GM13976 (cell line): ENCODE measurements at places on chromosomes 3 and 15.

DNA sequence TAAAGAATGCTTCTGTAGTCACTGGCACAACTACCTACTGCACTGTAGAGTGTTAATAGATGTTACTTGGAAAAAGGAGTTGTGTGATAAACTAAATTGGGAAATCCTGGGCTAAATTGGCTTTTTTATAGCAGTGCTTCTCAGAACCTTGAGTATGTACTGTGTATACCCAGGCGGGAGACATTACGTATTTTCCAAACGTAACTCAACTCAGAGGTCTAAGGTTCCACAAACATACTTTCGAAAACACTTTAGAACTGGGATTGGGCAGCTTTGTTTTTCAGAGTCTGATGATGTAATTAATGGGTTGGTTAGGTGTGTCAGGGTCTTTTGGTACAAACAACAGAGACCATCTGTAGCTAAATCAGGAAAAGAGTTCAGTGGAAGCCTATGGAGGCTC, 53.5 kb upstream of the CHST2 start:
- DNase-seq: no peak

GRCh38 chr3:190424478-190425439, 24.9 kb downstream of the TMEM207 start:
- peak; percentile 36 for DNase-seq

DNA sequence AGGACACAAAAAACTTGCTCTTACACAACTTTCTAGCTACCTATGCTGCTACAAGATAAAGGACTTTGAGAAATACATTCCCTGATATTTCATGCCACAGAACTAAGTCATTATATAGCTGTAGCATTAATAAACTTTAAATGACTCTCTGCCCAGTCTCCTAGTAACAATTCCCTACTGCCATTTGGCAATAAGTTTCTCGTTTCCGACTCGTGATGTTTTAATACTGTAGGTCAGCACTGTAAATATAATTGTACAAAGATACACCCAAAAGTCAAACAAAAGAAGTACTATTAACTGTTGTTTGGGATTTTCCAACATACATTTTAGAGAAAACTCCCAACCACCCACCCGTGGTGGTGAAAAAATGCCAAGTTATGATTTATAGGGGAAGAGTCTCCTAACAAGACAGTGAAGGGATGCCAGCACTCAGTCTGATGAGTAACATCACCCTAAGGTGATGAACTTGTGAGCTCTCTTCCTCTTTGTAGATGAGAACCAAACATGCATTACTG, 132.2 kb downstream of the DUT start:
- DNase-seq: no peak

DNA sequence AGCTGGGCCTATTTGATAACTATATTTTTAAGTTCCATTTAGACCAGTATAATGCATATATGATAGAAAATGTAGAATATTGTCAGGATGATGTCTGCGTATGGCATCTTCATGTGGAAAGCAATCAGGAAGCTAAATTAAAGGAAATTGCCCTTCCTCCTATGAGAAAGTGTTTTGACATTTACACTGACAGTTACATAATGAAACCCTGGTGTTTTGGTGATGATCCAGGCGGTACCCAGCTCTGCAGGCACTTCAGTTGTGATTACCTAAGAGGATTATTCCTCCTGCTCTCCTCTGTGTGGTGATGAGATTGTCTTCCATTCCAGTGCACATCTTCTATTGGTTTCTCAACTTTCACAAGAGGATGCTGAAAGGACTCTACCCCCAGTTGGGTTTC, 126.5 kb upstream of the MITF start:
- DNase-seq: no peak

GRCh38 chr3:179265875-179266274, 15.0 kb upstream of the KCNMB3 start:
- peak; percentile 38 for DNase-seq

DNA sequence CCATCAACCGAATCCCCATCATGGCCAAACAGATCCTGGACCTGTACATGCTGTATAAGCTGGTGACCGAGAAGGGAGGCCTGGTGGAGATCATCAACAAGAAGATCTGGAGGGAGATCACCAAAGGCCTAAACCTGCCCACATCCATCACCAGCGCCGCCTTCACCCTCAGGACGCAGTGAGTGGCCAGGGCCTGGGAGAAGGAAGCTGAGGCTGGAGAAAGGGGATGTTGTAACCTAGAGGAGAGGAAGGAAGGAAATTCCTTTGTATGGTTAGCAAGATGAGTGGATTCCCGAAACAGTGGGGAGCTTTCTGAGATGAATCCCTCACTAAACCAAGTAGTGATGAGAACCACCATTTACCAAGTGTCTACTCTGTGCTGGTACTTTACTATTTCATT, 25.8 kb upstream of the CLK3 start:
- DNase-seq: no peak

DNA sequence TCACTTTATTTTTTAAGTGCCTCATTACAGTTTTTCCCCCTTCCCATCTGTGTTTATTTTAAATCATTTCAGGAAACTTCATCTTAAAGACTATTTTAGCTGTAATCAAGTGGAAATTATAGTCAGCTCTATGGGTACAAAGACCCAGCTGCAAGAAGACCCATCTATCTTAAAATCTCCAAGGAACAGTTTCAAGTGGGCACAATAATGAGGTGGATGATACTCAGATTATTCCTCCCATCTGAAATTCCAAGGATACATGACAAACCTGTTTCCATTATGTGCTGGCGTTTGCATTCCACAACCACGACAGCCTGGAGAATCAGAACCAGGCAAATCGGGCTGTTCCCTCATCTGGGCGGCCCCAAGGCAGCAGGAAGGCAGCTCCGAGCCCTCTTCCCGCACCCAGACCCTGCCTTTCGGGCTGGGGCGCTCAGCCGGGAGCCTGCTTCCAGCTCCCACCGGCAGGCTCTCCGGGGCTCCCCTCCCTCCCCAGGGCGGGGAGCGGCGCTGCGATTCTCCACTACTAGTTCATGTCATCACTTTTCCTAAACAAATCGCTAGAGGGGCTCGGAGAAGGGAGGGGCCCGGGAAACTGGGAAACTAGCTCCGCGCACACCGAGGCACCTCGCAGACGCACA, at the start of gene MGLL:
TSS of gene MGLL (minus strand) at position 475 of the 641 bp plus-strand sequence. CDS start at position 278, 197 bp downstream.
- DNase-seq: no peak

DNA sequence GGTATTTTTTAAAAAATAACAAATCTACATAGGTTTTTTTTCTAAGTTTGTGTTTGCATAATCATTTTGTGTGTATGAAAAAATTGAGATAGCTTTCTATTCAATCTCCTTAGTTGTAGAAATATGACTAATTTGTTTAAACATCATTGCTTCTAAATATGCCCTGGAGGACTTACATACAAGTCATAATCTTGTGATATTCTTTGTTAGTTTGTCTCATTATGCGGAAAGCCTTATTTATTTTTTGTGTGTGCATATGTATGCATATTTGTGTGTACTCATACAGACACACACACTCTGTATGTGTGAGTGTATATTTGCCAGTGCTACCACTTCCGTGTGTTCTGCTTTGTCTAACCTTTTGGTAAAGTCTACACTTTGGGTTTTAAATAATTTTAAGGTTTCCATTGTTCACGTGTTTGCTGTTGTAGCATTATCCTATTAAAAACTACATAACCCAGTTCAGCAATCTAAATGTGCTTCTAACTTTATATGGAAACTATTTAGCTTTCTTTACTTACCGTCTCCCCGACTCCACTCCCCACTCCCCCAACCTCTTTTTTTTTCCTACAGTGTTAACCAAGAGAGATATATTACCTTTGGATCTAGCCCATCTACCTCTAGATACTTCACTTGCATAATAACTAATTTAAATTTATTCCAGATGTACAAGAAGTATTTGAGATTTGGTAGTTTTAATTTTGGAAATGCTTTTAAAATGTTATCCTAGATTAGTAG, 111.7 kb downstream of the FNDC3B start:
- DNase-seq: no peak

DNA sequence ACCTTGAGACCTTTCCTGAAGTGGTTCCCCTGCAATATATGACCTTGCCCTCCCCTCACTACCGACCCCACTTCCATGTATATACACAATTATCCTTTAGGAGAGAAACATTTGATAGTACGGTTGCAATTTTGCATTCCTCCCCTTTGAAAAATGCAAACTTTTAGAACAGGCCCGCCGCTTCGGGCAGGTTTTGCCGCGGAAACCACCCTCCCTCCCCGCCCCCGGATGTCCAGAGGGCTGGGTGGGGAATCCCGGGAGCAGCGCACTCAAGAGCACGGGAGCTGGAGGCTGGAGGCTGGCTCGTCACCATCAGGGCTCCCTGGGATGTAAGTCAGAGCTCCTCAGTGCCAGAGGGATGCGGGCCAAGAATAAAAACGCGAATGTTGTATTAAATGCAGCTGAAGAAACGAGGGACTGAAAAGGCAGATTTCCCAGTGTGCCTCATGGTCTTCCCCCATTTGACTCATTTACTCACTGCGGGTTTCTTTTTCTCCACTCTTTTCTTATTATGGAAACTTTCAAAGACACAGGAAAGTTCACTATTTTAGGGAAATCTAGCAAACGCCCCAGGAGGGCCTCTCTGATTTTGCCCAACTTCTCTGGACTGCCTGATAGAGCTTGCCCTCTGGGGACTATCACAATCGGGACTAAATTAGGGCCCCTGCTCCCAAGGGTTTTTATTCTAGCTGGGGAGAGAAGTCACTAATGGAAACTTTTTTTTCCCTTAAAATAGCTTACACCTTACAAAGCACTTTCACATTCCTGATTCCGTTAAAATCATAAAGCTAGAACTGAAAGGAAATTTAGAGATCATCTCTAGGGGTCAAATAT, 2.9 kb upstream of the USP3 start:
- no peak for DNase-seq
